NCI-H146 (cell line): ENCODE measurements at places on chromosomes 12 and 14.

DNA sequence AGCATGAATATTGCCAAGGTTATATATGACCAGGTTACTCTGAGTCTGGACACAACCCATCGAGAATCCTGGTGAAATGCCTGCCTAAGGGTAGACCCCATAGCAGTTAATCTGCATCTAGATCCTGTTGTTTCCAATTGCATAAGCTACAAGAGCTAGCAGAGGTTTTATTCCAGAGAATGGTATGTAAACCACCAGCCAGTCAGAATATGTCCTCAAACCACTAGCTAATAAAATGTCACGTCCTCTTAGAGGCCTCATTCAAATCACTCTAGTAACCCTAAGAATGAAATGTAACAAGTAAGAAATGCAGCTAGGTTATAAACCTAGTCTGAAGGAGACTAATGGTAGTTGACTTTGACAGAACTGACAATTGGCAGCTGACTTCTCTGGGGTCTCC lies 9.0 kb upstream of the YLPM1 start:
- DNase-seq, result no peak

DNA sequence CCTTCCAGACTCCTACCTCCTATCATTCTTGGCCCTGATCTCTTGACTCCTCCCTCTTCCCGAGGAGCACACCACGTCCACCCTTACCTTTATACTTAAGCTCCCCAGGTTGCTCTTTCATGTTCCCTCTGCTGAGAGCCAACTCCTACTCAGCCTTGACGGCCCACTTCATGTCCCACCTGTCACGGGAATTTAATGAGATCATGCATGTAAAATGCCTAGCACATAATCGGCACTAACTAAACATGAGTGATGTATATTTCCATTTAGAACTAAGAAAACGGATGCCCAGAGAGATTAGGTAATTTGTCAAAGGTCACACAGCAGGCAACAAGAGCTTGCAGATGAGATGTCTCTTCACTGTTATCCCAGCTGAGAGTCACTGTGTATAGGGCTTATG lies 45.1 kb downstream of the NOS1 start:
- no peak for DNase-seq

DNA sequence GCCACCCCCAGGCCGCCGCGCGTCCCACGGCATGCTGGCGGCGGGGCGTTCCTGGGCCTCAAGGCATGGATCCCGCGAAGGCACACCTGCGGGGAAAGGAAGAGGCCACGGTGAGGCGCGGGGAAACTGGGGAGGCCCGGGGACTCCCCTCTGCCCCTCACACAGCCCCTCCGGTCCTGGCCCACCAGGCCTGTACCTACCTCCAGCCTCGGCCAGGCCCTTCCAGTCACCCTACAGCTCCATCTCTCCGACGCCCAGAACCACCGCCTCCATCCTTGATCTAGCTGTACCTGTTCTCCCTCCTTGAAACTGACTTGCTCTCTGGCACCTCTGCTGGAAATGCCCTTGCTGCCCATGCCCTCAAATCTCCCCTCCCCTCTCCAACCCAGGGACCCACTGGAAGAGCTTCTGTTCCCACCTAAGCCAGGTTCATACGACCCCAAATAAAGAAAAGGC lies 1.7 kb downstream of the ANKRD9 start:
- no peak for DNase-seq

DNA sequence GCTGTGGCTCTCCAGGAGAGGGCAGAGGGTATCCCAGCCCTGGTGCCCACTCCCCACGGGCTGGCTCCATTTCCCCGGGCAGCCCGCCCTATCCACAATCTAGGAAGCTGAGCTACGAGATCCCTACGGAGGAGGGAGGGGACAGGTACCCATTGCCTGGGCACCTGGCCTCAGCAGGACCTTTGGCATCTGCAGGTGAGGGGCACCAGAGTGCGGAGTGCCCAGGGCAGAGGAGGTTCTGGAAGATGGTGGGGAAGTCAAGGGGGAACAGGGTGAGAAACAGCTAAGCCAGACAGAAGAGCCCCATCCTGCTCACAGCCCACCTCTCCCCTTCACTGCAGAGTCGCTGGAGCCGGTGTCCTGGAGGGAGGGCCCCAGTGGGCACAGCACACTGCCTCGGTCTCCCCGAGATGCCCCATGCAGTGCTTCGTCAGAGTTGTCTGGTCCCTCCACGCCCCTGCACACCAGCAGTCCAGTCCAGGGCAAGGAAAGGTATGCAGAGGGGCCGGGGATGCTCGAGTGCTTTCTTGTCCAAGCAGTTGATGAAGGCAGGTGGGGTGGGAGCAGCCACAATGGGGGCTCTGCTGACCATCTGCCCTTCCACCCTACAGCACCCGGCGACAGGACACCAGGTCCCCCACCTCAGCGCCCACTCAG lies 10.3 kb downstream of the TNS2 start:
- no peak for DNase-seq

DNA sequence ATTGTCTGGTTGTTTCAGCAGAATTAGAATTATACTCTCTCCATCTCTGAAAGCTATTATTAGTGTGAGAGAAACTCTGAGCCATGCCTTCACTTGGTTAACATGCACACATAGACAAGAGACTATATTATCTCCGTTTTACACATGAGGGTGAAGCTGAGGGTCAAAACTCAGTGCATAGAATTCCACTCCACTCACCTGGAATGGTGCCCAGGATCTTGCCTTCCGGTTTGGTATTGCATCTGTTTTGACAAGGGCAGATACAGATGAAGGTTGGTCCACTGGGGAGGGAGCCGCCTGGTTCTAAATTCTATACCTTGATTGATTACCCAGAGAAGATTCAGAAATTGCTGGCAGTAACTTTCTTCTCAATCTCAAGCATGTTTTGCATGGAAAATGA lies 149.5 kb upstream of the PELI2 start:
- no peak for DNase-seq

DNA sequence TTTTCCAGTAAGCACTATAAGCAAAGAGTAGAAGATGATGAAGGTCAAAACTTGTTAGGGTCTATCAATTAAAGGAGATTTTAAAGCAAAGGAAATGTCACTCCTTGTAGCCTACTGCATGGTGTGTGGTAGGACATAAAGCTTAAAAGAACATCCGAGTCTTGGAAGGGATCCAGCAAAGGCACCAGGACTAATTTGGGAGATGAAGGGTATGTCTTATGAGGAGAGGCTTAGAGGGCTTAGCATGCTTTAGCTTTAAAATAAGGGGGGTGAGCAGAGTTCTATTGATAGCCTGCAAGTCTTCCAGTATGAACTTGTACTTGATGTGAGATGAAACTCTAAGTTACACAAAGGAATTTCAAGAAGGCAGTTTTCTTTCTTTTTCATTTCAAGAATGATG lies 11.8 kb upstream of the MYBPC1 start:
- DNase-seq, result no peak

- DNase-seq, result no peak
Measured at GRCh38 chr14:63904724-63905123, 51.9 kb downstream of the SYNE2 start.
